ENCODE measurements at places on chromosomes 7 and 10.

DNA sequence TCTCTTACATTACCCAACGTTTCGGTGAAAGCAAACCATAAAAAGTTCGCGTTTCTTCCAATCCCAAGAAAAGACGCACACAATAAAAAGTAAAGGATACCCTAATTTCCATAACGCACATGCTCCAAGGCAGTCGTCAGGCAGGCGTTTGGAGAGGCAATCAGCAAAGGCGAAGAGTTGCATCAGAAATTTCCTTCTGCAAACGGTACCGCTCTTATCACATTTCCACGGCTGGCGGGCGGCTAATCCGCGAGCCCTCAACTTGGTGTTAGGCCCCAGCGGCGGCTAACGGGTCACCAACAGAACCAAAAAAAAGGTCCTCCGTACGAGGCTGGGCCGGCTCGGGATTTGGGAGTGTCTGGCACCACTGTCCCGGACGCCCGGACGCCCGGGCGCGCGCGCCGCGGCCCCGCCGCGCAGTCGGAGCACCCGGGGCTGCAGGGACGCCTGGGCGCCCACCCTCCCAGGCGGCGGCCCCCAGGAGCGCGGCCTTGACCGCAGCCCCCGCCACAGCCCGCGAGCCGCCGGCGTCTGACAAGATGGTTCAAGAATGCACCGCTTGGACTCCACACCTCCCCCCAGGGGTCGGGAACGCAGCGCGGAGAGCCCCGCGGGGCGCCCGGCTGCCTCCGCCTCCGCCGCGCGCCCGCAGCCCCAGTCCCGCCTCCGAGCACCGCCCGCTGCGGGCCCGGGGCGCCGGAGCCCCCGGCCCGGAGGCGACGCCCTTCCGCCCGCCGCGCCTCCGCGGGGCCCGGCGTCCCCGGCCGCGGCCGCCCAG, 9.8 kb upstream of the GRB10 start:
- peak; percentile 40 for DNase-seq

GRCh38 chr7:89606511-89606910, 547.8 kb upstream of the STEAP1 start:
- DNase-seq: no peak

GRCh38 chr7:20798081-20798693, 11.5 kb upstream of the SP8 start:
- peak; percentile 32 for DNase-seq

- DNase-seq: no peak
Observed at GRCh38 chr10:56991591-56992069, 630.6 kb upstream of the ZWINT start.

DNA sequence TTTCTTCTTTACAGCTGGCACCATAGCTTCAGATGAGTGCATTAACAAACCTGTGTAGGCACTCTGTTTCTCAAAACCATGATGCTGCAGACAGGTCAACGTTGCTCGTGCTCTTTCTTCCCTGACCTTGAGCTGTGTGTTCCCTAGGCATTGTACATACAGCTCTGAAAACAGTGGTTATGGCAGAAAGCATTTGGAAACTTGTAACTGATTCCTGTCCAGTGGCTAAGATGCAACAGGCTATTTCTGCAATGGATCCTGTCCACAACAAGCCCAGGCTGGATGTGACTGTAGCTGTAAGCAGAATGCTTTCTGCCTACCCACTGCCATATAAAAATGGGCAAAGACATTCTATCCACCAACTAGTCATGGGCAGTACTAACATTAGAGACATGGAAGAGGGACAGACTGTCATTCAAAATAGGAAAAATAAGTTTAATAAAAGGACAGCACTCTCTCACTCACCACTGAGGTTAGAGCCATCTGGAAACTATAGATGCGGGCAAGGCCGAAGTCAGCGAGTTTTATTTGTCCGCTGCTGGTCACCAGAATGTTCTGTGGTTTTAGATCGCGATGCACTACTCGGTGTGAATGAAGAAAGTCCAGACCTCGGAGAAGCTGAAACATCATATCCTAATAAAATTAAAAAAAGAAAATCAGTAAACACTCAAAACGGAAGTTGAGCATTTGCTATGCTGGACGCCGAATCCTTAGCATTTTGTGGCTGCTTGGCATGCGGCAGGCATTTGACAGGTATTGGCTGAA, 111.0 kb downstream of the CDK6 start:
- DNase-seq: no peak

GRCh38 chr7:104160375-104160774, 47.4 kb downstream of the ORC5 start:
- DNase-seq: peak; percentile 40

Measured in endothelial cell of umbilical vein (primary cell).